ENCODE measurements at places on chromosomes 4 and X.
A peak's percentile ranks its signal among the peaks of the same experiment; 100 is the strongest.

GRCh38 chr4:67885762-67886161 lies 2.0 kb upstream of the TMPRSS11D start:
- DNase-seq = no peak

GRCh38 chr4:140298001-140298400 lies 75.4 kb upstream of the SCOC start:
- DNase-seq = no peak

DNA sequence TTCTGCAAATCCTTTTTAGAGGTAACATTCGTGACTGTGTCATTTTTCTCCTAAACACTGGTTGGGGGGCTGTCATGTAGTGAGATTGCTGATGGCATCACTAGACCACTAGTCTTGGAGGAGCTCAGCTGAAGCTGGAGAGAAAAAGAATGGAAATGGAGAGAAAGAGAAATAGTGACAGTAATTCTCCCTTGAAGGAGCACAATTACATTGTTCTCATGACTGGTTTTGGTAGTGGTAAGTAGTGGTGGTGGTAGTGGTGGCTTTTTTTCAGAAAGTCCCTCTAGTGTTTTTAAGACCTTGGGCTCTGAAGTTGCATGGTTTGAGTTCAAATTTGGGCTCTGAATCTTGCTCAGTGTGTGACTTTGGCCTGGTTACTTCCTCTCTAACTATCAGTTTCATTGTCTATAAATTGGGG lies 99.8 kb downstream of the LARP7 start:
- no peak for DNase-seq

DNA sequence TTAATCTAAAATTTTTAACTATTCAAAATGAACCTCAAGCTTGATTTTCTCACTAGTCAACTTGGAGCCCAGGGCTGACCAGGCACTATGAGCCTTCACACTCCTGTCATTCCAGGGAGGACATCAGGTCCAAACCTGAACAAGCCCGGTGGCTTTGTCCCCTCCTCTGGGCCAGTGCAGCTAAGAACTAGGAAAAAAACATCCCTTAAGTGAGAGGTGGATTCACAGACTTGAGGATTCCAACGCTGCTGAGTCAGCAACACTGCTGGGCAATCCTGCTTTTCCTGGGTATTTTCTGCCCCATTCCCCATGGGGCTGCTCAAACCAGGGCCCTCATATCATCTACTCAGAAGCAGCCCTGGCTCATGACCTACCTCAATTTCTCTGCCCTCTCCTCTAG lies 4.0 kb downstream of the RNF212 start:
- DNase-seq = no peak

DNA sequence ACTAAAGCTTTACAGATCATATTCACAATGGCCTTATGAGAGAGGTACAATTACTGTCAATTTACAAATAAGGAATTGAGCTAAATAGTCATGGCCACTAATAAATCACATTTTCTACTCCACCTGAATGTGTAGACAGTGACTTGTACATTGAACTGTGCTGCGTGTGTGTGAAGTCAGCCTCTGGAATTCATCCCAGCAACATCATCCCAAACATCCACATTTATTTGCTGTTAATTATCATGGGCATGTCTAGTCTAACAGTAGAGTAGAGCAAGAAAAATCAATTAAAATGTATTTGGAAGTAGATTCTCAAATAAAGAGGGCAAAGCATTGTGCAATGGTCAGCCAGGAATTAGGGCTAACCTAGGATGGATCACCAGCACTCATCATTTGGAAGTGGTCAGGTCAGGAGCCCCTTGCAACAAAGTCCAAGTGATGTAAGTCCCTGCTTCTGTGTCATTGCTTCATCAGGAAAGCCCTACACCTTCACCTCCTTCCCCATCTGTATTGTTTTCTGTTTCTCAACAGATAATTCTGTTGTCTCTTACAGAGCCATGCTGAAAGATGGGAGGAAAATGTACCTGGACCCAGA lies 4.8 kb upstream of the PF4V1 start:
- no peak for DNase-seq

- no peak for DNase-seq
These were observed 75.6 kb upstream of the BCOR start for GRCh38 chrX:40173143-40174000.

DNA sequence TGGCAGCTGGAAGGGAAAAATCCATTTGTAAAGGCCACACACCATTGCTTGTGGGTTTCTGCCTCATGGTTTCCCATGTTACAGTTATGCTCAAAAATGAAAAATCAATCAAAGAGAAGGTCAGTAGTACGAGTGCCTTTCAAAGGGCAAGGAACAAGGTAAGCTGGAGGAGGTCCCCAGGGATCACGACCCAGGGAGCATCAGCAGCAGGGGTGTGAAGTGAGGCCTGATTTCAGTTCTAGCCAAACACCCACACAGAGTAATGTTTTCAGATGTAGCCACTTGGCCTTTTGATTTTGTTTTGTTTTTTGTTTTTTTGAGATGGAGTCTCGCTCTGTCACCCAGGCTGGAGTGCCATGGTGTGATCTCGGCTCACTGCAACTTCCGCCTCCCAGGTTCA lies 69.4 kb upstream of the AFAP1 start:
- no peak for DNase-seq

DNA sequence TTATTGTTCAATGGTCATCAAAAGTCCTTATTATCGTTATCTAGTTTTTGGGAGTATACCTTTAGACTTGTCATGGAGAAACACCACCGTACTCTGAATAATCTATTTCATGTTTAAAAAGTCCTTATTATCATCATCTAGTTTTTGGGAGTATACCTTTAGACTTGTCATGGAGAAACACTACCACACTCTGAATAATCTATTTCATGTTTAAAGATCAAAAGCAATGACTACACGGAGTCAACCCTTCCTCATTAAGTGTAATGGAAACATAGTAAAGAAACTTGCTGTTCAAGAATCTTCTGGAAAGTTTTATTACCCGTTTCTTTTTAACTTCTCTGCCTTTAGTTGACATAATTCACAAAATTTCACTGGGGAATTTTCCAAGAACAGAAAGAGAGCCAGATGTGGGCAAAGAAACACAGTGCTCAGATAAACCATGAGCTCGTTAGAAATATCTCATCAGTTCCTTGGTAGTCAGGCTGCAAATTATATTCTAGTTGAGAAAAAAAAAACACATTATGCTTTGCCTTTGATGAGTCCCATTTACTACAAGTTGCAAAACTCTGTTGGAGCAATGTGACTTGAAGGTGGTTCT lies 158.8 kb downstream of the AFAP1 start:
- no peak for DNase-seq

DNA sequence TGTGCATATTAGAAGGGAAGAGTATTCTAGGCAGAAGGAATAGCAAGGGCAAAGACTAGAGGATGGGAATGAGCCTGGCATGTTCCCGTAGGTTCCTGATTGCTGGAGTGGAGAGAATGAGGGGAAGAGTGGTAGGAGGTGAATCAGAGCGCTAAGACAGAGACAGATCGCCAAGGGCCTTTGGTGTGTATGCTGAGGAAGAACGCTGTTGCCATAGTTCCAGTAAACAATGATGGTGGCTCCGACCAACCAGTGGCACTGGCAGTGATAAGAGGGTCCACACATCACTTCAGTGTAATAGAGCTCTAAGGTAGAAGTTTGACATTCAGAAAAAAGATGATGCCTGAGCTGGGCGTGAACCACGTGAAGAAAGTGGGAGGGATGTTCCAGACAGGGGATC lies 966 bp downstream of the TBC1D25 start:
- no peak for DNase-seq

DNA sequence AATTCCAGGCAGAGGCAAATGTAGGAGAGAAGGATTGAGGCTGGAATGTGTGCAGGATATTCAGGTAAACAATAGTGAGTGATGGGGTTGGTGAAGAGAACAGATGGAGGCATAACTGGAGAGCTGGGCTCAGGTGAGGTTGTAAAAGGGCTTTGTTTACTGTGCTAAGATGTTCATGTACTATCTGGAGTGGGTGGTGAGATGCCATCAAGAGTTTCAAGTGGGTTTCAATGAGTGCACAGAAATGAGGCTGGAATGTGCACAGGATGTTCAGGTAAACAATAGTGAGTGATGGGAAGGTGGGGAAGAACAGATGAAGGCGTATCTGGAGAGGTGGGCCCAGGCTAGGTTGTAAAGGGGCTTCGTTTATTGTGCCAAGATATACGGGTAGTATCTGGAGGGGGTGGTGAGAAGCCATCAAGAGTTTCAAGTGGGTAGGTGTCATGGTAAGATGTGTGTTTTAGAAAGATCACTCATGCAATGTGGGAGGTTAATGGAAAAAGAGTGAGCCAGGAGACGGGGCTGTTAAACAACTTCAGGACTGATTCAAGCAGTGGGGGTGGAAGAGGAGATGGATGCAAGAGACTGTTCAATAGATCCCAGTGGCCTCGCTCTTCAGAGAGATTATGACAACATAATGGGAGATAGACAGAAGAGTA lies 25.4 kb upstream of the NMU start:
- DNase-seq = no peak

- DNase-seq = peak; percentile 82
These were observed 708 bp downstream of the ARAP2 start for GRCh38 chr4:36243355-36244256.

Measured in NCI-H526 (cell line).